Adipocyte (in vitro differentiated cells): ENCODE measurements at places on chromosomes 7 and 10.
A peak's percentile ranks its signal among the peaks of the same experiment; 100 is the strongest.

GRCh38 chr10:62580396-62580795, 206.2 kb downstream of the ZNF365 start:
- no peak for DNase-seq

DNA sequence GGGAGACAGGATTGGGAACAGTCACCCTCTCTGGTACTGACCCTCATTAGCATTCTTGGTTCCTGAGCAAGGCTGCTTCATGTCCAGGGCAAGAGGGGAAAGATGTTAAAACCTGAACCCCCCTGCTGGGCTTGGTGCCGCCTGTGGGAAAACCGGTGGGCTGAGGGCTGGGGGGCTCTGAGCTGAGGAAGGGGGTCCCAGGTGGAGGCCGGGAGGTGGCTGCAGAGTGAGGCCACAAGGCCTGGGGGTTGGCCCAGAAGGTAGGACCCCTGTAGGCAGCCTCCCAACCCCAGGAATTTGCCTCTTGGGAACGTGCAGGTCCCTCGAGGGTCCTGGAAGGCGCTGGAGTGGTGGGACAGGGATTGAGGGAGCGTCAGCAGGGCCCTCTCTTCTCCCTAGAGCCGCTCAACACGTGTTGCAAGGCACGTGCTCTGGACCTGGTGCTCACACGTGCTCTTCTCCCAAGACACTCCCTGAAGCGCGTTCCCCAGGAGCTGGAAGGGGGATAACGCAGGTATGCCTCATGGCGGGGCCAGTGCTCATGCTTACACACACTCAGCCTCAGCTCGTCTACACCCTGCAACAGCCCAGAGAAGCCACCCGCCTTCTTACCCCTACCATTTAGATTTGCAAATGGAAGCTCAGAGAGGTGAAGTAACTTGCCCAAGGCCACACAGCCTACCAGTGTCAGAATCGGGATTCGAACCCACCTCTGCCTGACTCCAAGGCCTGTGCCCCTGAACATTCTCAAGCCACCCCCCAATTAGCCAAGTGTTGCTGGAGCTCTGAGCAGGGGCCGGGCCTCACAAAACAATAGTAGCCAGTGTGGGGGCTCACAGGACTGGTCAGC, 64.4 kb downstream of the LHPP start:
- DNase-seq, result no peak

GRCh38 chr7:40133561-40134427, 628 bp downstream of the MPLKIP start:
- DNase-seq, result peak; percentile 64

- no peak for DNase-seq
Measured at GRCh38 chr10:98208925-98209324, 59.1 kb downstream of the LOXL4 start.

DNA sequence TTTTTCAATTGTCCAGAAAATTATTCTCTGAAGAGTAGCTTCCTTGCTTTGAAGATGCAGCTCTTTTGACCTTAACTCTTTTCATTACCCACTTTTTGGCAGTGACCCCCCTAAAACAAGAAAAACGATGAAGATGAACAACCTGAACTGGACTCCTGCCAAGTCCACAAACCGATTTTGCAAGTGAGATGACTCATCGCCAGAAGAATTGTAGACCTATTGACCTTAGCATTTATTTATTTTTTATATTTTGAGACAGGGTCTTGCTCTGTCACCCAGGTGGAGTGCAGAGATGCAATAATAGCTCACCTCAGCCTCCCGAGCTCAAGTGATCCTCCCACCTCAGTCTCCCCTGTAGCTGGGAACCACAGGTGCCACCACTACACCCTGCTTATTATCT, 859.2 kb downstream of the GATA3 start:
- DNase-seq, result no peak

DNA sequence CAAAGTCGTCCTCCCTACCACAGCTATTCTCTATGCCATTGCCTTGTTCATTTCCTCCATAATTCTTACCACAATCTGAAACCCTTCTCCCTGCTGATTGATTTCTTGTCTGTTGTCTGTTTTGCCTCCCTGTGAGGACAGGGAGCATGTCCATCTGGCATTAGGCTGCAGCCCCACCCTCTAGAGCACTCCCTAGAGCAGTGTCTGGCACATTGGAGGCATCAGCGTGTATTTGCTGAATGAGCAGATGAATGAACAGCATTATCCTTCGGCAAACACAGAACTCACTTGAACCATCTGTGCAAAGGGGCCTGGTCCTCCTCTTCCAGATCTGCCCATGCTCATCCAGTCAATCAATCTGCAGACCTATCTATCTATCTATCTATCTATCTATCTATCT, 5.1 kb upstream of the DMBT1 start:
- no peak for DNase-seq

DNA sequence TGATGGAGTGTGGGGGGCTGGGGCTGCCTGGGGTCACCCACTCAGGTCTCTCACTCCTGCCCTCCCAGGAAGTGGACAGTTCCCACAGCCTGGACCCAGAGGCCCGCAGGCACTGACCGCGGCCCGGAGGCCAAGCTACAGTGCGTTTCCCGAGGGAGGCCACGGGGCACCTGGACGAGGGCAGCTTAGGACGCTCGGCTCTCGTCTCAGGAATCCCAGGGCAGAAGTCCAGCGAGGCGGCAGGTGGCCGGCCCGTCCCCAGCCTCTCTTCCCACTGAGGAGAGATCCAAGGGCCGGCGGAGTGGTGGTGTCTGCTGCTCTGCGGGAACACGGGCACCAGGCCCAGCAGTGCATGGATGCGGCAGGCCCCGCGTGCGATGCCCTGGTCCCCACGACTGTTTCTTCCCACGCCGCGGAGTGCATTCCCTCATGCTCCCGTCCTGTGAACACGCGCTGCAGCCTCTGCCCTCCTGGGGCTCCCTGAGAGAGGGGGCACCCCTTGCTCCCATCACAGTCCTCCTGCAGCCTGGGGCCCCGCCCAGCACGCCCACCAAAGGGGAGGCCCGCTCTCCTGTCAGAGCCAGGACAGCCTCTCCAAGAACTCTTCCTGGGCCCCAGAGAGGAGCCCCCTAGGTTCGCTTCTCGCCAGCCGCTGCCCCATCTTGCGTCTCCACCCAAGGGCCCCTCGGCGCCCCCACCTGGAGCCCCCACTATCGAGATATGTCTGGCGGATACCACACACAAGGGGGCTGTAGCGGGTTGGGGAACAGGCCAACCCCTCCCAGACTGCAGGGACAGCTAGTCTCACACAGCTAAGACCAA, 24.3 kb upstream of the GPR146 start:
- DNase-seq, result no peak

GRCh38 chr10:70323697-70324338, 40.0 kb upstream of the NPFFR1 start:
- DNase-seq, result no peak

GRCh38 chr10:49556723-49557122, 17.8 kb upstream of the ERCC6 start:
- no peak for DNase-seq

- no peak for DNase-seq
Measured at GRCh38 chr10:43824934-43825333, 176.3 kb upstream of the ZNF32 start.

DNA sequence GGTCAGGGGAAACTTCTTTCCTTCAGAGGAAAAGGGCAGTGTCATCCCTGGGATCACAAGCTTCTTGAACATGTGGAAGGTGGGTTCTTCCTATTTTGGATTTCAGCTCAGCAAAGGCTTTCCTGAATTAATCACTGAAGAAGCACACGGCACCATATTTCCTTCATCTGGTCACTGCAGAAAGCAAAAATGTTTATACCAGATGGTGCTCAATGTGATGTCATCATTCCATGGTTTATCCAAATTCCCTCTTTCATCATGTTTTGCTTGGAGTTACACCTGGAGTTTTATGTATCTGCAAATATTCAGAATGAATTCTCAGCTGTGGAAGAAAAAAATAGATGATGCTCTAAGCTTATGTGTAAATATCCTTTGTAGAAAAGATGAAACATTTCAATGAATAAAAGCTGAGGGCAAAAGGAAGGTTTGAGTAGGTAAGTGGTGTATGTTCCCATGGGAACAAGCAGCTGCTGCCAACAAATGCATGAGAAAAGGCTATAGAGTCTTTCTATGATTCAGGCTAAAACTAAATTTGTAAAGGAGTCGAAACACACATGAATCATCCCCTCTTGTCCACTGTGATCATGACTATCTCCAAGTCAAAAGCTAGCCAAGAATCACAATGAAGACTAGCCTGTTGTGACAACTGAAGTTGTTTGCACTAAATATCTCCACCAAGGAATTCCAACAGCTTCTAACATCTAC, 26.9 kb upstream of the BPGM start:
- DNase-seq, result peak; percentile 74

DNA sequence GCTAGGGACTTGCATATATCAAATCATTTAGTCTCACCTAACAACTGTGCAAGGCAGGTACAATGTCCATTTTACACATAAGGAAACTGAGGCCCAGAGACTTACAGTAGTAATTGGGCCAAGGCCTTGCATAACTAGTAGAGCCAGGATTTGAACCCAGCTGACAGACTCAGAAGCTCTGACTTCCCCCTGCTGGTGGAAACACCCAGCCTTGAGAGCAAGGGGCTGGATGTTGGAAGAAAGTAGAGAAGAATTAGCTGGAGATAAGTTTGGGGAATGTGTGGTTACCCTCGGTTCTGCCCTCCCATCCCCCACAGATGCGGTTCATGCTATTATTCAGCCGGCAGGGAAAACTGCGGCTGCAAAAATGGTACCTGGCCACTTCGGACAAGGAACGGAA, 2.0 kb downstream of the AP1S1 start:
- DNase-seq, result no peak
